Spinal cord (tissue), 10 donors: ENCODE measurements at places on chromosomes 1 and 21. TPM values are rescaled to one million over a fixed set of nuclear protein-coding genes. Genes with fewer than 3 reads are reported as not detected.

DNA sequence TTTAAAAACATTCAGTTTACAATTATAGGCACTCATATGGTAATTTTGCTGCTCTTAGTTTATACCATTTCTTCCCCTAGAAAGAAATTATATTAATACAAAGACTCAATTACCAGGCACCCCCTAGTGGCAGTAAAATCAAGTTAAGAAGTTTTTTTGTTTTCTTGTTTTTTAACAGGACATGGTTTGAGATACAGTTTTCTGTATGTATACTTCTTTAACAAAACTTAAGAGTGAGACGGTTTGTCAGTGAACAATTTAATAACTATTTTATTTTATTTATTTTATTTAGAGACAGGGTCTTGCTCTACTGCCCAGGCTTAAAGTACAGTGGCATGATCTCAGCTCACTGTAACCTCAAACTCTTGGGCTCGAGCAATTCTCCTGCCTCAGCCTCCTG is 224.6 kb downstream of the FAF1 start:
- no peaks in the 10 kb centered on the region for H3K27me3 ChIP-seq
- H3K36me3 ChIP-seq, result peaks cover 3% of the 10 kb centered on the region
- no peak overlapping the region for H3K4me3 ChIP-seq
- H3K27ac ChIP-seq, result no peak overlapping the region
- DNase-seq, result no peak

DNA sequence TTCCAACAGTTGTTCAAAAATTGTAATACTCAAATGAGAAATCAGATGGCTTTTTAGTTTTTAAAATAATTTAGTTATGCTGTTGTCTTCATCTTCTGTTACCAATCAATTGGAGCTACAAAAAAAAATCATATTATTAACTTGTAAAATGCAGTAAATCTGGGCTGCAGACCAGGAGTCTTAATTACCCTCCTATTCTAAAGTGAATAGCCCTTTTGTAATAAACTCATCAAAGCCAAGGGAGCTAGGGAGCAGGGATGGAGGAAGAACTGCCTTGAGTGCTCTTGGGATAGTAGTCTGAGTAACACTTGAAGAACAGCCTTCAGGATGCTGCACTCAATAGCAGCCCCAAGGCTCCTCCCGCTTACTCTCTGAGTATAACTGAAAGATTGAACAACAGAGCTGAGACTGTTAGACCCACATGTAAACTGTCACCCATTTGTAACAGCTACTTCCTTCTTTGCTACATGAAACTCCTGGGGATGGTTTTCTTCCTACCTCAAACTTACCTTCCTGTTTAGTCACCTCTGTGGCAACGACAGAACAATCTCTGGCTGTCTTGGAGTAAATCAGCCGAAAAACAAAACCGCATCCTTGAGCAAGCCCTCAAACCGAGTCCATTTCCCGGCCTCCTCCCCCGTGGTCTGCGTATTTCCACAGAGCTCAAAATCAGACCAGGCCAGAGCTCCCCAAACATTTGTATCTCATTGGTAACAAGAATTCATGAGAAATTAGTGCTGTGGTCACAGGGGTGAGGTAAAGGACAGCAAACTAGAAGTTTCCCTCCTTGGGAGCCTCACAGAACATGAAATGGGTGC is 55.9 kb downstream of the CD58 start:
- DNase-seq, result no peak
- no peaks in the 10 kb centered on the region for H3K27me3 ChIP-seq
- no peak overlapping the region for H3K27ac ChIP-seq
- no peak overlapping the region for H3K4me3 ChIP-seq

DNA sequence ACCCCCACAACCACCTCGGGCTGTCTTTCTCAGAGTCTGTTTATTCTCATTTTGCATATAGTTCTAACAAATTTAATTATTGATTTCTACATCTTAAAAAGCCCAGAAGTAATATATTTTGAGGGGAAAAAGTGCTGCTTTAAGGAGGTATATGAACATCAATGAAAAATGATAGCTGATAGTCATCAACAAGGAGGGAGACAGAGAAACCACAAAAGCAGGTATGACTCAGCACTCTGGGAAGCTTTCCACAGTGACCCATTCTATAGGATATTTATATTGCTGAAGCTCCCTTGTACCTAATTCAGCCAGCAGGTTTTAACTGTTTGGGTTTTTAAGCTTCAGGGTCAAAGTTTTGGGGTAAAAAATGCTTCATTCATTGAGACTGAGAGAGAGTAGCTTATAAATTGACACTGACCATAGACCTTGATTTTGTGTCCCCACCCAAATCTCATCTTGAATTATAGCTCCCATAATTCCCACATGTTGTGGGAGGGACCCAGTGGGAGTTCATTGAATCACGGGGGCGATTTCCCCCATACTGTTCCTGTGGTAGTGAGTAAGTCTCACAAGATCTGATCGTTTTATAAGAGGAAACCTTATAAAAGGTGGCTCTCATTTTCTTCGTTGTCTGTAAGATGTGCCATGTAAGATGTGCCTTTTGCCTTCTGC is 27.4 kb downstream of the VANGL1 start:
- peaks cover 11% of the 10 kb centered on the region for H3K36me3 ChIP-seq
- H3K27ac ChIP-seq, result no peak overlapping the region
- peaks cover 25% of the 10 kb centered on the region for H3K4me1 ChIP-seq
- H3K27me3 ChIP-seq, result no peaks in the 10 kb centered on the region
- DNase-seq, result no peak

GRCh38 chr1:51093581-51093980 is 8.4 kb upstream of the C1orf185 start:
- DNase-seq, result no peak
- no peaks in the 10 kb centered on the region for H3K4me1 ChIP-seq
- no peaks in the 10 kb centered on the region for H3K27me3 ChIP-seq
- H3K27ac ChIP-seq, result no peak overlapping the region
- H3K4me3 ChIP-seq, result no peak overlapping the region

- no peak overlapping the region for H3K4me3 ChIP-seq
- no peak overlapping the region for H3K27ac ChIP-seq
- no peak for DNase-seq
Measured at GRCh38 chr21:37398697-37399096, 32.1 kb downstream of the DYRK1A start.

GRCh38 chr1:60341274-60341673 is 267.7 kb upstream of the C1orf87 start:
- DNase-seq, result no peak
- no peaks in the 10 kb centered on the region for H3K4me1 ChIP-seq
- no peaks in the 10 kb centered on the region for H3K27me3 ChIP-seq
- no peak overlapping the region for H3K4me3 ChIP-seq

Gene OLFM3
- total RNA-seq, result 11.1 TPM

Gene LRRN2
- total RNA-seq, result 10.3 TPM

DNA sequence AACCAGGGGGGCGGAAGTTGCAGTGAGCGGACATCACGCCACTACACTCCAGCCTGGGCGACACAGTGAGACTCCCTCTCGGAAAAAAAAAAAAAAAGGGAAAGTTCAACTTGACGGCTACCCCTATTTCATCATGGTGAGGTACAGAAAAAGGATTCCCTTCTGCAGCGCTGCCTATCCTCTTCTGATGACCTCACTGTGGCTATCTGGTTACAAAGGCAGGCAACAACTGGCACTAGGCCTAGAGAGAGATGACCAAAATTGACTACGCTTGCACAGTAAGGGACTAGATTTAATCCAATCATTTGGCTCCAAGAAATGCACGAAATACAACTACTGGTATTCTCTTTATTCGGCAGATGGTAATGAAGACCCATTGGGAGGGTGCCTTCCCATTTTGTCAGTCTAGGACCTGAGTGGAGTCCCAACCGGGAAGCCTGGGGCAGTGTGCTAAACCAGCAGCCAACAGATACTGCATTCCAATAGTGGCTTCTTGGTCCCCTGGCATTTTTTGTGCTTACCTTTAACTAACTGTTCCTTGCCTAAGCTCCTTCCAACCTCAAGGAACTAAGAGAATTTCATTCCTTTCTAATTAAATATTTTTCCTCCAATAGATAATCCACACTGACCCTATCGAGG is 36.6 kb downstream of the ITPKB start:
- peak overlapping the region; percentile 96 for H3K27ac ChIP-seq
- no peaks in the 10 kb centered on the region for H3K27me3 ChIP-seq
- H3K4me1 ChIP-seq, result peaks cover 44% of the 10 kb centered on the region
- DNase-seq, result no peak
- H3K4me3 ChIP-seq, result peak overlapping the region; percentile 48

Gene SPRR4
- total RNA-seq, result not detected

DNA sequence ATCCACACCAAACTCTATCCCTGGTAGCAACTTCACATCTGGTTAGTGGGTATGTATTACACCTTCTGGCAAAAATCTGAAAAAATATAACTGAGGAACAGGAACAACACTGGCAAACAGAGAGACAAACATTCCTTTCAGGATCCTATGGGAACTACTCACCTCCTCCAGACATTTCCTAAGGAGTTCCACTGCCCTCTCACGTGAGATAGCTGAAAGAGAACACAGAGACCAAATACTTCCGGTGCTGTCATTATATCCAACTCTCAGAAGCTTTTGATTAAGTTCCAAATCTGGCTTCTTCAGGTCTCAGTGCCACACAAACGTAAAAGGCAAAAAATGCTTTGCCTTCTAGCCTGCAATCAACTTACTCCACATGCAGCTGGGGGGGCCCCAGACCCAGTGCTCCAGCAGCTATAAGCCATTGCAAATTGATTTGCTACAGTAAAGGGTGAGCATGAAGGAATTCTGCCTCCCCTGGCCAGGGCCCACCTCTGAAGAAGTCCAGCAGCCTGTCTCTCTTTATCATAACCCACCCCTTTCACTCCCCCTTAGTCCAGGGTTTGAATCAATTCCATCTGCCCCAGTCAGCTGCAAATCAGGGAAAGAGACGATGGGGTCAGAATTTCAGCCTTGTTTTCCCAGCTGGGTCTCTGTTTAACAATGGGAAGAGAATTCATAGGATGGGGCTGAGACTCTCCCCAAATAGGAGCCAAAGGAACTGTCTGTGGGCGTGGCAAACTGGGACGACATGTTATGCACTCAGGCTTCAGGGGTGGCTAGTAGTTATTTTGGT is 32.2 kb downstream of the TFAP2E start:
- H3K27me3 ChIP-seq, result no peaks in the 10 kb centered on the region
- no peaks in the 10 kb centered on the region for H3K4me1 ChIP-seq
- H3K36me3 ChIP-seq, result peaks cover 43% of the 10 kb centered on the region
- H3K27ac ChIP-seq, result no peak overlapping the region

Gene VCAM1
- total RNA-seq, result 80.2 TPM

GRCh38 chr1:210288116-210288515 is 40.6 kb upstream of the HHAT start:
- no peak overlapping the region for H3K27ac ChIP-seq
- H3K27me3 ChIP-seq, result no peaks in the 10 kb centered on the region
- peaks cover 13% of the 10 kb centered on the region for H3K4me1 ChIP-seq
- no peaks in the 10 kb centered on the region for H3K36me3 ChIP-seq
- no peak for DNase-seq

DNA sequence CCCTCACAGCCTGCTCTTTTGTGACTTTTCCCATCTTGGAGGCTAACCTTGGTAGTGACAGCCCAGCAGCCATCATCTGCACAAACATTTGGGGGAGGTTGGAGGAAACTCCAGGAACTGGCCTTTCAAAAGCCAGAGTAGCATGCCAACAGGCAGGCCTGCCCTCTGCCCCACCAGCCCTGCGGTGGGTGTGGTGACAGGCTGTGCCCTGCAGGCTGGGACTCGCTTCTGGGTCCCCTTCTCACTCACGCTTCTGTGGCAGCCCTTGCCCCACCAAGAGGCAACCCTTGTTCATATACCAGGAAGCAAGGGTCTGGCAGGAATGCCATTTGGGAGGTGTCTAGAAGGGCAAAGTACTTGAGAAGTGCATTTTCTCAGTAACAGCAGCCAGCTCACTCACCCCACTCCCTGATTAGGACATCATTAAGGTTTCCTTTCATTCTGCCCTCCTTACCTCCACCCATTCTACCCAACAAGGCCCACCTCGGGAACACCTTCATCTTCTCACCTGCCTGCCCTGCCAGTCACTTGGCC is 20.8 kb upstream of the FAM3B start:
- no peak for DNase-seq
- no peaks in the 10 kb centered on the region for H3K4me1 ChIP-seq
- no peaks in the 10 kb centered on the region for H3K36me3 ChIP-seq
- peaks cover 2% of the 10 kb centered on the region for H3K27me3 ChIP-seq

DNA sequence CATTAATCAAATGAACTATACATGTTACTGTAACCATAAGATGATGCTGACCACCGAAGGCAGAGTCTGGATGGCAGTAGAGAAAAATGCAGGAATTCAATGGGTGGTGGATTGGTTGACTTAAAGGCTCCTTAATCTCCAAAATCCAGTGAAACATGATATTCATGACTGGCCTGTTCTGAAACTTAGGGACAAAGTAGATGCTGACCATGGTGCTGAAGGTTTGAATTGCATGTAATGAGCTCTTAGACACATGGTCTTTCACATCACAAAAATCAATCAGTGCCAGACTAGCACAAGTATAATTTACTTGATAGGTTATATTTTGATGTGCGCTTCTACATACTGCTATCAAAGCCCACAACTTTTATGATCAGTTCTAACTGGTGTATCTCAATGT is 30.9 kb upstream of the NTMT2 start:
- H3K4me3 ChIP-seq, result no peak overlapping the region
- DNase-seq, result no peak
- no peaks in the 10 kb centered on the region for H3K4me1 ChIP-seq
- H3K36me3 ChIP-seq, result no peaks in the 10 kb centered on the region
- no peak overlapping the region for H3K27ac ChIP-seq

Gene NTMT2
- 0.50 TPM for total RNA-seq

DNA sequence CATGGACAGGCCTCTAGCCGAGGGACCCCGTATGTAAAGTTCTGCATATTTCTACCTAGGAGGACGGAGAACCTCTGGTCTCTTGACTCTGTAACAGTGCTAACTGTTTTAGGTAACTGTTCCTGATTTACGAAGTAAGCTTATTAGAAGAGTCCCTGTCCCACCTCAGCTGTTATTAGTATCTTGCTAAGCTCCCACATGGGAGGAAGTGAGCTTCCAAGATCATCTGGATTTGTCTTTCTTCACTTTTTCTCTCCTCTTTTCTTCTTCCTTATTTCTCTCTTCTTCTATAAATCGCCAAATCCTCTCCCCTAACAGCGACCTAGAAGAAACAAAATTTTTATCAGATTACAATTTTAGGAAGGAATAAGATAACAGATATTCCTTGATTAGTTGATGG is 4.4 kb downstream of the CD53 start:
- DNase-seq, result no peak
- no peak overlapping the region for H3K4me3 ChIP-seq
- no peaks in the 10 kb centered on the region for H3K36me3 ChIP-seq
- no peaks in the 10 kb centered on the region for H3K27me3 ChIP-seq
- H3K4me1 ChIP-seq, result no peaks in the 10 kb centered on the region

Gene TCHHL1
- not detected for total RNA-seq

DNA sequence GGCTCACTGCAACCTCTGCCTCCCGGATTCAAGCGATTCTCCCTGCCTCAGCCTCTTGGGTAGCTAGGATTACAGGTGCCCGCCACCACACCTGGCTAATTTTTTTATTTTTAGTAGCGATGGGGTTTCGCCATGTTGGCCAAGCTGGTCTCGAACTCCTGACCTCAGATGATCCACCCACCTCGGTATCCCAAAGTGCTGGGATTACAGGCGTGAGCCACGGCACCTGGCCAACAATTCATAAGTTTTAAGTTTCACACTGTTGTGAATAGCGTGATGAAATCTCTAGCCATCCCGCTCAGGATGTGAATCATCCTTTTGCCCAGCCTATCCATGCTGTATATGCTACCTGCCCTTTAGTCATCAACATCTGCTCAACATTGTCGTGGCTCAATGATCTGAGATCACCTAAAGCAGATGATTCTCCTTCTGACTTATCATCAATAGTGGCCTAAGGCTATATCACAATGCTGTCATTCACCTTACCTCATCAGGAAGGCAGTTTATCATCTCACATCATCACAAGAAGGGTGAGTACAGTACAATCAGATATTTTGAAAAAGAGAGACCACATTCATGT is 2.6 kb downstream of the PFDN2 start:
- peaks cover 25% of the 10 kb centered on the region for H3K4me1 ChIP-seq
- H3K4me3 ChIP-seq, result no peak overlapping the region
- no peaks in the 10 kb centered on the region for H3K27me3 ChIP-seq
- H3K36me3 ChIP-seq, result peaks cover 6% of the 10 kb centered on the region
- DNase-seq, result no peak
